ENCODE measurements at places on chromosomes 13 and 19. TPM values are rescaled to one million over a fixed set of nuclear protein-coding genes. Genes with fewer than 3 reads are reported as not detected.

GRCh38 chr13:44293908-44294735 is 79.5 kb upstream of the SERP2 start:
- DNase-seq = no peak
- H3K4me3 ChIP-seq = no peak overlapping the region
- H3K36me3 ChIP-seq = no peaks in the 10 kb centered on the region
- H3K27me3 ChIP-seq = no peaks in the 10 kb centered on the region
- peak overlapping the region; percentile 72 for H3K27ac ChIP-seq

- DNase-seq = no peak
- H3K27me3 ChIP-seq = no peaks in the 10 kb centered on the region
- no peak overlapping the region for H3K4me3 ChIP-seq
- H3K4me1 ChIP-seq = no peaks in the 10 kb centered on the region
- no peaks in the 10 kb centered on the region for H3K36me3 ChIP-seq
- H3K27ac ChIP-seq = no peak overlapping the region
Measured at GRCh38 chr13:90534617-90535370, 812.7 kb upstream of the MIR17HG start.

- H3K4me3 ChIP-seq = no peak overlapping the region
- DNase-seq = no peak
- H3K27me3 ChIP-seq = no peaks in the 10 kb centered on the region
- no peaks in the 10 kb centered on the region for H3K36me3 ChIP-seq
Measured at GRCh38 chr13:50912851-50913250, 3.3 kb downstream of the RNASEH2B start.

GRCh38 chr13:24670174-24670573 is 10.0 kb upstream of the ATP12A start:
- H3K27me3 ChIP-seq = peaks cover 2% of the 10 kb centered on the region
- H3K27ac ChIP-seq = no peak overlapping the region
- H3K36me3 ChIP-seq = no peaks in the 10 kb centered on the region
- H3K4me1 ChIP-seq = no peaks in the 10 kb centered on the region
- no peak for DNase-seq
- no peak overlapping the region for H3K4me3 ChIP-seq

GRCh38 chr13:112072534-112073244 is 5.7 kb downstream of the SOX1 start:
- no peak overlapping the region for H3K27ac ChIP-seq
- no peak for DNase-seq
- H3K4me3 ChIP-seq = peak overlapping the region; percentile 41
- no peaks in the 10 kb centered on the region for H3K36me3 ChIP-seq

DNA sequence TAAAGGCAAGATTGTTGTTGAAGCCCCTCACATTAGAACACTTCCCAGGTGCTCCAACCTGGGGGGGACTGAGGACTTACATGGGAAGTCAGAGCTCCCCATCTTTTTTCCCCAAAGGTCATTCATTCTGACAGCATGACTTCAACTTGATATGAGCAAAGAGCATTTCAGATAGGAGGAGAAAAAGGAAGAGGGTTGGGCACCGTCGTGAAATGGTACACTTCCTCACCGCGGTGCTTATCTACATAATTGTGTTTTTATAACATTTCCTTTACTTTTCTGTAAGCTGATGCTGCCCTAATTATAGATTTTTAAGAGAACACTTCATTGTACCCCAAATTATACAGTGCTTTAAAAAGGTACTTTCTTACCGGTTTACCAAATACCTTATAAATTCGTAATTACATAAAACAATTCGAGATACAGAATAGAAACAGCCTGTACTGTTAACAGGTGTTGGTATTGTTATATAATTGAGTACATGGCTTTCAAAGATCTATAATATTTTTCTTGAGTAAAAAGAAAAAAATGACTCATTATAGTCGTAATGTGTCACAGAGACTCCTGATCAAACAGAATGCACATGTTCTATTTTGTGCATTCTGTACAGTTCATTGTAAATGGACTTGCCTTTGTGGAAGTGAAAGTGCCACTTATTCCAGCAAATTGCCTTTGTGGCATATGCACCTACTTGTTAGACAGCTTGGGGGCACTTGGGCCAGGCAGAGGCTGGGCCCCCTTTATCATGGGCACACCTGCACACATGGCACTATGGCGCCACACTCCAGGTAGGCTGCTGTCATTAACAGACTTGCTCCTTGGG is 81.8 kb downstream of the GGACT start:
- H3K27ac ChIP-seq = no peak overlapping the region
- H3K27me3 ChIP-seq = no peaks in the 10 kb centered on the region
- no peaks in the 10 kb centered on the region for H3K36me3 ChIP-seq
- H3K4me1 ChIP-seq = no peaks in the 10 kb centered on the region
- no peak for DNase-seq
- no peak overlapping the region for H3K4me3 ChIP-seq

- DNase-seq = no peak
- H3K27ac ChIP-seq = no peak overlapping the region
Measured at GRCh38 chr19:29789007-29789406, 22.8 kb upstream of the CCNE1 start.

GRCh38 chr13:73924607-73925006 is 209.6 kb downstream of the KLF12 start:
- no peak overlapping the region for H3K4me3 ChIP-seq
- no peak for DNase-seq
- H3K36me3 ChIP-seq = no peaks in the 10 kb centered on the region
- H3K4me1 ChIP-seq = no peaks in the 10 kb centered on the region

DNA sequence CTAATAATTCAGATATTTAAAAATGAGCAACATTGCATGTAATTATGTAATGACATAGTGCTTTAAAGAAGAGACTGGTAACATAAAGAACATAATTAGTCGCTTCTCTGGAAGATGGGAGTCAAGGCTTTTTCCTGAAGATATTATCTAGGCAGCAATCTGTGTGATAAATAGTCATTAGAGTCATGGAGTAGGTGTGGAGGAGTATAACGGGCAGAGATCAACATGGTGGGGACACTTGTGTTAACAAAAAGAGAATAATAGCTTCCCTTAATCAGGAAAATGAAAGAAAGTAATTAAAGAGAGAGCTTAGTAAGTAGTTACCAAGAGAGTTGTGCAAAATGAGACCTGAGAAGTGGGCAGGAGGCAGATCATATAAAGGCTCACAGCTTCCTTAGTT is 1417.1 kb upstream of the ATXN8OS start:
- H3K27me3 ChIP-seq = no peaks in the 10 kb centered on the region
- H3K27ac ChIP-seq = no peak overlapping the region
- no peaks in the 10 kb centered on the region for H3K4me1 ChIP-seq
- no peak for DNase-seq
- H3K4me3 ChIP-seq = no peak overlapping the region
- H3K36me3 ChIP-seq = no peaks in the 10 kb centered on the region

GRCh38 chr13:35747594-35747993 is 271.1 kb upstream of the MAB21L1 start:
- H3K4me1 ChIP-seq = peaks cover 7% of the 10 kb centered on the region
- H3K27ac ChIP-seq = no peak overlapping the region
- H3K4me3 ChIP-seq = no peak overlapping the region
- DNase-seq = no peak

GRCh38 chr13:97141564-97142005 is 80.5 kb upstream of the MBNL2 start:
- H3K4me3 ChIP-seq = peak overlapping the region; percentile 48
- no peak for DNase-seq
- H3K27ac ChIP-seq = no peak overlapping the region
- no peaks in the 10 kb centered on the region for H3K27me3 ChIP-seq
- no peaks in the 10 kb centered on the region for H3K4me1 ChIP-seq

DNA sequence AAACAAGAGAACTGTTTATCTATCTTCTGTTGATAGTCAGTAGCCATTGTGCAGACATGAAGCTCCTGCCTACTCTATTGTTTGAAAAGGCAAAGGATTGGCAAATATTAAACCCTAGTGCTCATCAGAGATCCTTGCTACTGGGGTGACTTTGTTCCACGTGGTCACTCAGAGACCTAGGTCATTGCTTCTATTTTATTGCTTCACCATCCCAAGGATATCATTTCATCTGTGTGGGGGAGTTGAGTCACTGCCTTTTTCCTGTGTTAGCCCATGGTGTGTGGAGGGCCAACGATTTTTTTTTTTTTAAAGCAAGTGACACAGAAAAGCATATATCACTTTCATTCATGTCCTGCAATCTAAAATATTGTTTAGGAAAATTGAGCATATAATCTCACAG is 254.1 kb upstream of the RXFP2 start:
- no peak for DNase-seq
- H3K36me3 ChIP-seq = no peaks in the 10 kb centered on the region
- no peaks in the 10 kb centered on the region for H3K4me1 ChIP-seq

- H3K4me1 ChIP-seq = peaks cover 9% of the 10 kb centered on the region
- DNase-seq = peak; percentile 28
- no peak overlapping the region for H3K4me3 ChIP-seq
- H3K27ac ChIP-seq = no peak overlapping the region
Measured at GRCh38 chr13:32639502-32640105, 53.4 kb downstream of the PDS5B start.

DNA sequence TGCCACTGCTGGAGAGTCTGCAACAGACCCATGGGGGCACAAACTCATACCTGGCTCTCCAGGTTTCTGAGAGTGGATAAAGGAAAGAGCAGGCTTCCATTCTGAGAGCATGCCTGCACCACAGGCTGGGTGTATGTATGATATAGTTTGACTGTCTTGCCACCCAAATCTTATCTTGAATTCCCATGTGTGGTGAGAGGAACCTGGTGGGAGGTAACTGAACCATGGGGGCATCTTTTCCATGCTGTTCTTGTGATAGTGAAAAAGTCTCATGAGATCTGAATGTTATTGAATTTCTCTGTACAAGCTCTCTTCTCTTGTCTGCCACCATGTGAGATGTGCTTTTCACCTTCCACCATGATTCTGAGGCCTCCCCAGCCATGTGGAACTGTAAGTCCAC is 50.2 kb downstream of the ERICH6B start:
- no peak overlapping the region for H3K27ac ChIP-seq
- H3K36me3 ChIP-seq = no peaks in the 10 kb centered on the region
- no peak overlapping the region for H3K4me3 ChIP-seq
- no peaks in the 10 kb centered on the region for H3K27me3 ChIP-seq
- no peak for DNase-seq
- no peaks in the 10 kb centered on the region for H3K4me1 ChIP-seq

DNA sequence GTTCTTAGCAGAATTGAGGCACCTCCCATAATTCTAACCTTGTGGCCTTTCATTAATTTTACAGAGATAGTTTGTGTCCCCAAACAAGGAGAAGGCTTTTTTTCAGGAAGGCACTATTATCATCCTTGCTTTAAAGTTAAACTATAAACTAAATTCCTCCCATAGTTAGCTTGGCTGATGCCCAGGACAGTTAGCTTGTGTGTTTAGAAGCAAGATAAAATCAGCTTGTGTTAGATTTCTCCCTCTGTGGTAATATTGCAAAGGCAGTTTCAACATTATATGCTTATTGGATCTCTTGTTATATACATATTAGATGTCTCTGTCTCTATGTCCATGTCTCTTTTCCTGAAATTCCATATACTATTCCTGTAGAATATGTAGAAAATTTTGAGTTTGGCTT is 342.7 kb downstream of the TBC1D4 start:
- H3K36me3 ChIP-seq = no peaks in the 10 kb centered on the region
- DNase-seq = no peak
- H3K27ac ChIP-seq = no peak overlapping the region
- H3K27me3 ChIP-seq = peaks cover 2% of the 10 kb centered on the region
- H3K4me1 ChIP-seq = no peaks in the 10 kb centered on the region

GRCh38 chr13:32852526-32852925 is 163.7 kb upstream of the KL start:
- no peak overlapping the region for H3K4me3 ChIP-seq
- no peaks in the 10 kb centered on the region for H3K36me3 ChIP-seq
- H3K4me1 ChIP-seq = no peaks in the 10 kb centered on the region
- no peak for DNase-seq
- no peaks in the 10 kb centered on the region for H3K27me3 ChIP-seq

- peaks cover 4% of the 10 kb centered on the region for H3K4me1 ChIP-seq
- no peak for DNase-seq
- no peak overlapping the region for H3K27ac ChIP-seq
- H3K4me3 ChIP-seq = no peak overlapping the region
- H3K36me3 ChIP-seq = no peaks in the 10 kb centered on the region
- H3K27me3 ChIP-seq = no peaks in the 10 kb centered on the region
Measured at GRCh38 chr19:18712981-18713380, 29.5 kb downstream of the CRTC1 start.

- H3K4me1 ChIP-seq = no peaks in the 10 kb centered on the region
- no peaks in the 10 kb centered on the region for H3K36me3 ChIP-seq
- no peak overlapping the region for H3K27ac ChIP-seq
- DNase-seq = no peak
- no peak overlapping the region for H3K4me3 ChIP-seq
Measured at GRCh38 chr19:29370276-29370675, 155.5 kb upstream of the VSTM2B start.

DNA sequence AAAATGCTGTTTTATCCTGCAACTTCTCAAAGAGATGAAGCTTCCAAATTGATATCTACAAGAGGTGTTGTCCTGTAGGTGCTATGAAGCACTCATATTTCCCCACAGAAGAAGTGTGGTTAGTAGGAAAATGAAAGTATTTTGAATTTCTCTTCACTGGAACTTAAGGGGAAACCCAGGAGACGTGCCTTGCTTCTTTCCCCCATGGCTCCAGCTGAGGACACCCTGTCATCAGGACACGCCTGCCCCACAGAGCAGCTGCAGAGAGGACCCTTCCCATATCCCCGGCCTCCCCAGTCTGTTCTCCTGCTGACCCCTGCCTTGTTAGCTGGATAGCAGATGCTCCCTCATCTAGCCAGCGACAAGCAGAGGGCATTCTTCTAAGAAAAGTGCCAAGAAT is 371.3 kb downstream of the COG6 start:
- H3K36me3 ChIP-seq = no peaks in the 10 kb centered on the region
- DNase-seq = no peak
- no peaks in the 10 kb centered on the region for H3K27me3 ChIP-seq
- H3K4me3 ChIP-seq = no peak overlapping the region

- no peaks in the 10 kb centered on the region for H3K36me3 ChIP-seq
- peaks cover 50% of the 10 kb centered on the region for H3K27me3 ChIP-seq
- DNase-seq = peak; percentile 94
- H3K4me3 ChIP-seq = peak overlapping the region; percentile 62
- H3K4me1 ChIP-seq = no peaks in the 10 kb centered on the region
Measured at GRCh38 chr19:53879140-53880081, 2.6 kb upstream of the PRKCG start.

Gene PSG1
- polyA plus RNA-seq = not detected

Gene CEACAM3
- polyA plus RNA-seq = 0.01 TPM

Gene UHRF1
- 0.22 TPM for polyA plus RNA-seq

Gene ZNF729
- not detected for polyA plus RNA-seq

Gene ICAM3
- 7.8 TPM for polyA plus RNA-seq

Gene FCAR
- not detected for polyA plus RNA-seq

Gene TGFBR3L
- polyA plus RNA-seq = 1.2 TPM

Gene DKKL1
- 0.06 TPM for polyA plus RNA-seq

Data from psoas muscle (tissue), 8 donors.